ENCODE measurements at places on chromosomes 4 and X. TPM values are rescaled to one million over a fixed set of nuclear protein-coding genes. Genes with fewer than 3 reads are reported as not detected.
A peak's percentile ranks its signal among the peaks of the same experiment; 100 is the strongest.

PAGE5 gene
- total RNA-seq, result not detected

HSD17B13 gene
- total RNA-seq, result 0.81 TPM

NEIL3 gene
- total RNA-seq, result 18.1 TPM

TIGD2 gene
- total RNA-seq, result 10.3 TPM

XAGE1A gene
- not detected for total RNA-seq

GRCh38 chrX:47540754-47541538 lies 20.1 kb upstream of the ARAF start:
- peak; percentile 78 for DNase-seq

DNA sequence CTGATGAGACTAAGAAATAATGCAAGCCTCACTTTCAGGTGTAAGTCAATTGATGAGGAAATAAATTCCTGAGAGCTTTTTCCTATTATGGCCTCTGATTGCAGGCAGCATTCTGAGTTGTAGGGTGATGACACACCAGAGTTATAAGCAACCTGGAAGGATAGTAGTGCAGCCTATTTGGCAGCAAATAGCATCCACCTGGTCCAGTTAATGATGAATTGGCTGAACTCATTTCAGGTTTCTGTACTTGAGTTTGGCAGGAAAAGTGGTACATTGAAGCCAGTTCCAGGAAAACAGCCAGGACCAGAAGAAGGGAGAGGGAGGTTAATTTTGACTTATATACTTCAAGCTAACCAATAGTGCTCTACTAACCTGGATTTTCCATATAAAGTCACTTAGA lies 316.8 kb downstream of the NAF1 start:
- no peak for DNase-seq

- DNase-seq, result no peak
These were observed 89.3 kb upstream of the UGT8 start for GRCh38 chr4:114509340-114509739.

GRCh38 chr4:23567338-23567737 lies 322.5 kb downstream of the PPARGC1A start:
- no peak for DNase-seq

DNA sequence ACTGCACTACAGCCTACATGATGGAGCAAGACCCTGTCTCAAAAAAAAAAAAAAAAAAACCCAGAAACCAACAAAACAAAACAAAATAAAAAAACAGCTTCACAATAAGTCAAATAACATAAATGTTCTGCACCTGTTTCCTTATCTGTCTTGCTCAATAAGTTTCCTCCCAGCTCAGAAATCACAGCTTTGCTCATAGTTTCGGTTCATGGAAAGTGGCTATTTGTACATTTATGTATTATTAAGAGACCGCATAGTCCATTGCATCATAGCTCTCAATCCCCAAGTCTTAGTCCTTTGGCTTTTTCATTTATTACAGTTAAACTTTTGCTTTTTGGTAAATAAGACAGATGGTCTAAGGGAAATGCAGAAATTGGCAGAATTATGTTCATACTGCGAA lies 24.4 kb upstream of the CFAP299 start:
- DNase-seq, result no peak

DNA sequence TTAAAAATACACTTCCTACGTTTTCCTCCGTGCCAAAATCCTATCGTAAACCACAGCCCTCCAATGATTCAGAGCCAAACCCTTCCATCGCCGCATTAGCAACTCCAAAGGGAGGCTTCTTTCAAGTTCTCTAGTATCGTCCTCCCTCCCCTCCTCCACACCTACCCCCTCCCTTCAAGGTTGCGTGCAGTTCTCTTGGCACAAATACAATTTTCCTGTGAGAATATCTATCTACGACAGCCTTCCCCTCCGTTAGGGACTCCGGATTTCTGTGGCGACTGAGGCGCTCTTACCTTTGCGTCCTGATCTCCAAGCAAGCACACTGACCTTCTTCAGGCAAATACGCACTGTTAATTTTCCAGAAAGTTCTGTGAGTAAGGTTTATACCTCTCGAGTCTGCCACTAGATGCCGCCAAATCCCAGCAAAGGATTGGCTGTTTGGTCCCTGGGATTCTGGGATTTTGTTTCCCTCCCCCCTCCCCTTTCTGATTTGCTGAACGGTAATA lies 1.2 kb upstream of the MORF4L2 start:
- peak; percentile 64 for DNase-seq

DNA sequence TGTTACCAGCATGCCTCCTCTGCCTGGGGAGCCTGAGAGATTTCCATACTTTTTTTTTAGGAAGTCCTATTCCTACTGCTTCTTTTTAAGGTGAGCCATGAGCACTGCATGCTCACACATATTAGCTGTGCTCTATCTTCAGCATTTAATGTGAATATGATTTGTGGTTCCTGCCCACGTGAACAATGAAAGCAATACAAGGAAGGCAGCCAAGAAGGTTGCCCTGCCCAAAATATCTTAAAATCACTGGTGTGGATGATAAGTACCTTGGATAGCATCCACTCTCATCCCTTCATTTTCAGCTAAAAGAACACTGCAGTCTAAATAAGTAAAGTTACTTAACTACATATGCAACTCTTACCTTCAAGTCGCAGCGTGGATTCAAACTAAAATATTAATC lies 607.5 kb downstream of the PACRGL start:
- no peak for DNase-seq

DNA sequence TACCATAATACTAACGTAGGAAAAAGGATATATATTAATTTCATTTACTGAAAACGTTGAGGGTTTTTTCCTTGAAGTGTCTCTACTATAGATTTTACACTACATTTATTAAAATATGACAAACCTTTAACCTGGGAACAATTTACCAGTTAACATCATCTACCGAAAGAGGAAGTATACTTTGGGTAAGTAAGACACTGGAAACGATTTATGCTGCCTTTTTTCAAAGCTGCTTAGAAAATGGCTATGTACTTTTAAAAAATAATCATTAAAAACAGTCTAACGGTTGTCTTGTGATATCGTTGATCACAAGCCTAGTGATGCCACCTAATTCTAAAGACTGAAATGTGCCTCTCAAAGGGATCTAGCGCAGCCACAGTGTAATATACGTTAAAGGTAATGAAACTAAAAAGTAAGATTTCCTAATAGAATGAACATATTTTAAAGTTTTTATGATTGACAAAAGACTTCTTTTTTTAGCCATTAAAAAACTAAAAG lies 50.4 kb downstream of the STX18 start:
- DNase-seq, result no peak

DNA sequence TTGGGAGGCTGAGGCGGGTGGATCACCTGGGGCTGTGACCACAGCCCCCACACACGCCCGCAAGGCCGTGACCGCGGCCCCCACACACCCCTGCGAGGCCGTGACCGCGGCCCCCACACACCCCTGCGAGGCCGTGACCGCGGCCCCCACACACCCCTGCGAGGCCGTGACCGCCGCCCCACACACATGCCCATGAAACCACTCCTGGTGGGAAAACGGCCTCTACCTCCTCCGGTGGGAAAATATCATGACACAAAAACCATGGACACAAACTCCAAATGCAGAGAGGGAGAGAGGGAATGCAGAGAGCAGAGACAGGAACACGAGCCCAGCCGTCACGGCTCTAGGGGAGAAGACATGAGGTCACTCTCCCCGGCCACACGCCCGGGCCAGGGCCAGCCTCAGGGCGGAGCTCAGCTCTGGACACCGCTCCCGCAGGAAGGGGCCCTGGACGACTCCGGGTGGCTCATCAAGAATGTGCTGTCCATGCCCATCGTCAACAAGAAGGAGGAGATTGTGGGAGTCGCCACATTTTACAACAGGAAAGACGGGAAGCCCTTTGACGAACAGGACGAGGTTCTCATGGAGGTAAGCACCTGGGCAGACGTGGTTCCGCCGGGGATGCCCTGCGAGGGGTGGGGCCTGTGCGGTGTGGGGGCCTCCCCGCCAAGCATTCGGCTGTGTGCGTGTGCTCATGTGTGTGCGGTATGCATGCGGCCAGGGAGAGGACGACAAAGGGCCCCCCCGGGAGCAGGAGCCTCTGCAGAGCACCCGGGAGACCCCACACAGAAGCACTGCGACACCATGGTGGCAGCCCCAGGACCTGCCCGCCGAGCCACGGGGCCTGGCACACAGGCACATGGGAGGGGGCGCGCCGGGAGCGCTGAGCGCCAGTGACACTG lies 17.4 kb downstream of the ATP5ME start:
- no peak for DNase-seq

DNA sequence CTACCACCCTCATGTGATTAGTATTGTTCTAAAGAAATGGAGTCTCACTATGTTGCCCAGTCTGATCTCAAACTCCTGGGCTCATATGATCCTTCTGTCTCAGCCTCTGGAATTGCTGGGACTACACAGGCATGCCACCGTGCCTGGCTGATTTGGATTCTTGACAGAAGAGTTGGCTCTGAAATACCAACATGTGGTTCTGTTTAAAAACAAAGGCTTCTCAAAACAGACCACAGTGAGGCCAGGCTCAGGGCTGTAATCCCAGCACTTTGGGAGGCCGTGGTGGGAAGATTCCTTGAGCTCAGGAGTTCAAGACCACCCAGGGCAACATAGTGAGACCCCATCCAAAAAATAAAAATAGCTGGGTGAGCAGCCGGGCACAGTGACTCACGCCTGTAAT lies 126.7 kb downstream of the DHRSX start:
- no peak for DNase-seq

- no peak for DNase-seq
These were observed 39.9 kb upstream of the TMEM192 start for GRCh38 chr4:165152527-165152926.

DNA sequence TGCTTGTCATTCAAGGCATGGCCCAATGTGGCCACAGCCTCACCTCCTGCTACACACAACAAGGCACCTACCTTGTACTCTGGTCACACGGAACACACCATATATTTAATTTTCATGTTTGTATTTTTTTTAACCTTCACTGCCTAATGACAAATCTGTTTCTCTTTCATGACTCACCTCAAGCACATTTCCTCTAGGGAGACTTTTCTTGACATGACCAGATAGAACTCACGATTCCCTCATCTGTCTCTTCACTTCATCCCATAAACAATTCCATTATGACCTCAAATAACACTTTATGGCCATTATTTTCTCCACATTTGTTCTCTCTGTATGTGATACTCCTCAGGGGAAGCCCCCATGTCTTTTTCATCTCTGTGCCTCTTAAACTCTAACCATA lies 11.1 kb downstream of the DRP2 start:
- no peak for DNase-seq

GRCh38 chr4:38566806-38567398 lies 97.1 kb upstream of the KLF3 start:
- DNase-seq, result no peak

DNA sequence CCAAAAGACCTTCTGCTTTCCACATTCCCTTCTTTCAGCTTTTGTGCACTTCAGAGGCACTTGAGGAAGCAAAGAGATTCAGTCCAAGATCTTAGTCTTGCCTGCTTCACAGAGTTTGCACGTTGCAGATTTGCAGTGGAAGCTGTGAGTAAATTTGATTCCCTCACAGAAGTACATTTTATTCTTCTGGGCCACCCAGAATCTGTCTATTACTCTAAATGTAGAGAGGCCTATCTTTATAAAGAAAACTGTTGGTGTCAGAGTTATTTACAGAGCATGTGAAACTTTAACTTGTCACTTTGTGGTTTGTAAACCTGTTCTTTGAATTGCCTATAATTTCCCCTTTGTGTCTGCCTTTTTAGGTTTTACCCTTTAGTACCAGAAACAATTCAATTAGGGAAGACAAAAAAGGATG lies 15.5 kb downstream of the SPRY1 start:
- DNase-seq, result no peak

DNA sequence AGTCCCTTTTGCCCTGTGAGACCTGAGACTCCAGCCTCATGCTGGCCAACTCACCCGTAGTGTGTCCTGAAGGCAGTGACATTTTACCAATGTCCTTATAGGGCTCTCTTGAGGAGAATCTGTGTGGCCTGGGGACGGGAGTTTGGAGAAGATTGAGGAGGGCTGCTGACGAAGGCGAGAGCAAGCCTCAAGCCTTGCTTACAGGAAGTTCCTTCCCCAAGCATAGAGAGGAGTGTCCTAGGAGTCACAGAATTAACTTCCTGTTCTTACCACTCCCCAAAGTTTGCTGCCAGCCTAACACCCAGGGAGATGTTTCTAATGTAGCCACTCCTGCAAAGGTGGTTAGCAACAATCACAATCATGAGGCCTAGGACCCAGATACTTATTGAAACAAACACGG lies at the start of gene NXF3:
Gene NXF3, minus strand, starts transcription at position 202 of the 400 bp plus-strand sequence. Its CDS starts 120 bp downstream, at position 82.
- no peak for DNase-seq

DNA sequence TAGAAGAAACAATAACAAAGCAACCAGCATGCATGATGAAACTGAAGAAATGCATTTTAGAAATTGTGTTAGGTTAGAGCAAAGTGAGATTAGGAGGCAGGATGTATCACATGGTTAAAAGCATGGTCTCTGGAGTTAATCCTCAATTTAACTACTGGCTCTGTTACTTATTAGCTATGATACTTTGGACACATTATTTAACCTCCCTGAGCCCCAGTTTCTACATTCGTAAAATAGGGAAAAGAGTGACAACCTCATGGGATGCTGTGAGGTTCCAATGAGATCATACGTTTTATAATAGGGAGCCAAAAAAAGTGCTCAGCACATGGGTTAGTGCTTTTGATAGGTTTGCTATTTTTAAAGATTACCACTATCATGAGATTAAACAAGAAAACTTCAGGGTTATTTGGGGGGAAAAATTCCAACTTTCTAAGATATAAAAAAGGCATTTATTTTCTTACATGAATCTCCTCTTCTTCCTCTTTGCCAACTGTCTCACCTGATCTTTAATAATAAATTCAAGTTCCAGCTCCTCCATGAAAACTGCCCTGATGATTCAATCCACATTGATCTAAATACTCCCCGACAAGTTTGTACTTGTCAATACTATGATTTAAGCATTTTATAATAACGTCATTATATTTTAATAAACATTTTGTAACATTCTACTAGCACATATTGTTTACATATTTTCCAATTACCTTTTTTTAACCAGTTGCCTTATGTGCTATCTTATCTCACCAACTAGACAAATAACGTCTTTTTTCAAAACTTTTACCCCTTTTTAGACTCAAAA lies 4.6 kb downstream of the SEC31A start:
- DNase-seq, result no peak

GRCh38 chrX:42955349-42955748 lies 177.4 kb upstream of the PPP1R2C start:
- DNase-seq, result no peak

- peak; percentile 26 for DNase-seq
These were observed 1240.7 kb downstream of the C4orf33 start for GRCh38 chr4:130336585-130337217.

DNA sequence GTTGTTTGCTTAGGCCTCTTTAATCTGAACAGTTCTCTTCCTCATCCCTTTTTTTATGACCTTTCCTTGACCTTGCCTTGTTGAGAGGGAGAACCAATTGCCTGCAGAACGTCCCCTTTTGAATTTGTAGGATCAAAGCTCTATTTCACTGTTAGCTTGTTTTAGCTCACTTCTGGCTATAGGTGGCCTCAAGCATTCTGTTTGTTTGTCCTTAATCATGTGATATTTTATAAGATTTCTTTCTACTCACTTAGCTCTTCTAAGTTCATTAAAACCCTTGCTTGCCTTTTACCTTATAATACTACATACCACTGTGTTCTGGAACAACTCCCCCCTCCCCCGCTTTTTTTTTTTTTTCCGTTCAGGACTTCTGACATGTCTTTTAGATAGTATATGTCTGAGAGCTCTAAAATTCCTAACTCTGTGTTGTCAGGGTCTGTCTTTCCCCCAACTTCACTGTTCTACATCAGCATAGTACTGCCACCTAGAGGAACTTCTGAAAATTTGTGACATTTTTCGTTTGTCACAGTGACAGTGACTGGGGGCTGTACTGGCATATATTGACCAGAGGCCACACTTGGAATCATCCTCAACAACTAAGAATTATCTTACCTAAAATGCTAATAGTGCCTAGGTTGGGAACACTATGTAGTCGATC lies 128.5 kb downstream of the LARP7 start:
- DNase-seq, result peak; percentile 43

- DNase-seq, result no peak
These were observed 2.0 kb downstream of the RAB40A start for GRCh38 chrX:103517246-103517645.

Measured in HCT116 (cell line).